ENCODE measurements at places on chromosomes 7 and 10. TPM values are rescaled to one million over a fixed set of nuclear protein-coding genes. Genes with fewer than 3 reads are reported as not detected.

- DNase-seq = peak; percentile 18
These were observed 28.9 kb upstream of the CREB3L2 start for GRCh38 chr7:138030679-138031351.

DNA sequence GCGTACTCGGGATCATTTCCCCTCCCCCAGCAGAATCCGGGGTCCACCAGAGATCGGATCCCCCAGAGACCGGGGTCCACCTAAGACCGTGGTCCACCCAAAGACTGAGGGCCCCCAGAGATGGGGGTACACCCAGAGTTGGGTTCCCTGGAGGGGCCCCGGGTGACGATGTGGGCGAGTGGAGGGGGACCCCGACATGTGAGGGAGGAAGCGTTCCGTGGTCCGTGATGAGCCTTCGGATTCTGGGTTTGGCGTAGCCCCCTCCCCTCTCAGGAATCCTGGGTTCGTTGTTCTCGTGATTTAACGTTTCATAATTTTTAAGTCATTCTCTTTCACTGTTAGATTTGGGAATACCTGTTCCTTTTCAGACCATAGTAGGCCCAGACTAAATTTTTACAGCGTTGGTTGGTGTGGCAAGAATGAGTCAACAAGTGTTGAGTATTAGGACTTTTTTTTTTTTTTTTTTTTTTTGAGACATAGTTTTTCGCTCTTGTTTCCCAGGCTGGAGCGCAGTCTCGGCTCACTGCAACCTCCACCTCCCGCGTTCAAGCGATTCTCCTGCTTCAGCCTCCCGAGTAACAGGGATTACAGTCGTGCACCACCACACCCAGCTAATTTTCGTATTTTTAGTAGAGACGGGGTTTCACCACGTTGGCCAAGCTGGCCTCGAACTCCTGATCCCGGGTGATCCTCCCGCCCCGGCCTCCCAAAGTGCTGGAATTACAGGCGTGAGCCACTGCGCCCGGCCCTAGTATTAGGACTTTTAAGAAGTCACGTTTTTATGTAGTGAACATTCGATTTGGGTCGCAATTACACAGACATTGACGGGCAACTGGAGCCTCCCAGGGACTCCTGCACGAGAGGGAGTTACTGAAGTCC is 672 bp downstream of the GTPBP4 start:
- DNase-seq = peak; percentile 7

- DNase-seq = peak; percentile 19
These were observed 52.4 kb upstream of the RHEB start for GRCh38 chr7:151572136-151572535.

GRCh38 chr7:13982940-13983677 is 6.4 kb downstream of the ETV1 start:
- peak; percentile 35 for DNase-seq

- peak; percentile 51 for DNase-seq
These were observed 25.0 kb downstream of the VTI1A start for GRCh38 chr10:112471878-112472487.

DNA sequence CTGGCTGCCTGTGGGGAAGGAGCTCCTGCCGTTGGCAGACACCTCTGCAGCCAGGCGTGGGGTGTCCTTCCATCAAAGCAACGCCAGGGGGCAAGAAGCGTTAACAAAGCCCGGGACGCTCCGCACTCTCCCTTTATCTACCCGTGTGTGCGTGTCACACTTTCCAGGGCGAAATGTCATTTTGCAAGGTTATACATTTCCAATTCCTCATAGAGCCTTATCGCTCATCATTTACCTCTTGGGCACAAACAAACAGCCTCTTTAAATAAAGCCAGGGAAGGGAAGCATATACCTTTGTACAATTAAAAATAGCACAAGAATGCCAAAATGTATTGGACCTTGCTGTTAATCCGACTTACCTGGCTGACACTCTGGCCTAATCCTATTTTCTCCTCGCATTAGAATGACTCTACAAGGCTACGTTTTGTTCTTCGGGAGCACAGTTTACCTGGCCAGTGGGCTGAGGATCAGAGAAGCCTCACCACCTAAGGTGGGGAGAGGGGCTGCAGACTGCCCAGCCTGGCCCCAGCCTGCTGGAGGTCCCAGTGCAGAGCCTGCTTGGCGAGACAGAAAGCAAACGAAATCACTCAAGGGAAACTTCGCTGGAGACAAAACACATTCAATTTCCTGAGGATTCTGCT is 77.6 kb upstream of the EN2 start:
- peak; percentile 61 for DNase-seq

Gene PNLIPRP2
- not detected for total RNA-seq

- DNase-seq = no peak
These were observed 5.0 kb downstream of the ZYX start for GRCh38 chr7:143385891-143386781.

DNA sequence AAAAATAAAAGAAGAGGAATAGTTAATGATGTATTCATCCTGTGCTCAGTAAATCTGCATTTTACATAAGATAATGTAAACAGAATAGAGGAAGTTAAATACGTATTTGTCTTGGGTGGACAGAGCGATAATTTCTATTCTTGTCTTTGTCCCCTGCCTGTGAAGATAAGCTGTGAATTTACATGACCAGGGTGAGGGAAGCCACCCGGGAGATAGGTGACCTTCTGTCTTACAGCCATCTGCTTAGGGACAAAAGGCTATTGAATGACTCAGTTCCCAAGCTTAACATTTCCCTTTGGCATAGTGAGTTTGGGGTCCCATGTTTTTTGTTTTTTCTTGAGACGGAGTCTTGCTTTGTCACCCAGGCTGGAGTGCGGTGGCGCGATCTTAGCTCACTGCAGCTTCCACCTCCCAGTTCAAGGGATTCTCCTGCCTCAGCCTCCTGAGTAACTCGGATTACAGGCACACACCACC is 88.7 kb upstream of the KCTD7 start:
- no peak for DNase-seq

Gene C10orf71
- total RNA-seq = not detected

GRCh38 chr7:25926891-25927625 is 224.9 kb upstream of the NFE2L3 start:
- DNase-seq = no peak

DNA sequence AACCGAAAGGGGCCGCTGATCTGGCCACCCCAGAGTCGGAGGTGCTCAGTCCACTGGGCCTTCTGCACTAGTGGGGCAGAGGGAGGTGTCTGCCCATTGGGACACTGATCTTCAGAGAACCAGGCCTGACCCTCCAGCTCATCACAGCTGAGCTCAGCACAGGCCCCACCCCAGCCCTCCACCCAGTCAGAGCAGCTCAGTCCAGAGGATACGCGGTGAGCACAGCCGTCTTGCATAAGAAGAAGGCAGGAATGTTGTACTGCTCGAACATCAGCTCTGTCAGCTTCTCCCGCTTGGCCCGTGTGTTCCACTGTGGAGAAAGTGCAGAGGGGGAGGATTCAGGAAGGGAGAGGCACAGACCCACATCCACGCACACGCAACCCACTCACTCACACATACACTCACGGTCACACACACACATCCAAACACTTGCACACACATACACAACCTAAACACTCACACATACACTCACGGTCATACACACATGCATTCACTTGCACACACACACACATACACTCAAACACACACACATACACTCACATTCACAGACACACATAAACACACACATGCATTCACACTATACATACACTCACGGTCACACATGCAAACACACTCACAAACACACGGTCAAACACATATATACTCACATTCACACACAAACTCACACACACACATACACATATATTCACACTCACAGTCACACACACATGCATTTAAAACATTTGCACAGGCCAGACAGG is 6.3 kb downstream of the ACTL6B start:
- no peak for DNase-seq

DNA sequence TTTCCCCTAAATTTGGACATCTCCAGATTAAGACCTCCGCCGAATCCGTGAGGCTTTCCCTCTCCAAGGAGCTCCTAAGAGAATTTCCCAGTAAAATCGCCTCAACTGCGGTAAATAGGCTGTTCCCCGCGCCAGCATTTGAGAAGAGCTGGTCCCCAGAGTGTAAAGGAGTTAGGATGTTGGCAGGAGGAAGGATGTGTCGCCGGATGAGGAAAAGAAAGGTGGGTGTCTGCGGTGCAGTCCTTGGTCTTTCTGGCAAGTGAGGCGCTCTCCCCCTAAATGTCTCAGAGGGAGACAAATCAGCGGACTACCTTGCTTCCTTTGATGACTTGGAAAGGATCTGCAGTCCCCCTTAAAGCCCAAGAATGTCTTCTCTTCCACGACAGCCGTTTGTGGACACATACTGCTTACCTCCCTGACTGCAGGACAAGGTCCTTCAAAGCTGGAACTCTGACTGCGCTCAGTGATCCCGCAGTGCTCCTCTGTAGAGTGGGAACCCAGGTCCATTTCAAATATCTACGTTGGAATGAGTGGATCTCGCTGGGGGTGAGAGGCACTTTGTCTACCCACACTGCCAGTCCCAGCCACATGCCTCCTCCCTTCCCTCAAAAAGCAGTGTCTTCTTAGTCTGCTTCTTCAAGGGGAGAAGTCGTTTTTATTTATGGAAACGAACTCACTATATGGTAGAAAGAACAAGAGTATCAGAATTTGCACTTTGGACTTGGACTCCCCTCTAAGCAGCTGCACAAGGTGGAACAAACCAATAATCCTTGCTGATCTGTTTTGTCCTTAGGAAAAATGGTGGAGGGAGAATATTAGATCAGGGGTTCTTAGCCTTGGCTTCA is 1.1 kb upstream of the DLG5 start:
- no peak for DNase-seq

Gene FAM241B
- not detected for total RNA-seq

GRCh38 chr7:8208816-8209215 is 53.2 kb downstream of the ICA1 start:
- no peak for DNase-seq

Data from RPMI7951 (cell line).